Esophagus squamous epithelium (tissue), 5 donors: ENCODE measurements at places on chromosomes 5 and 9.

GRCh38 chr5:15037247-15037908 lies 165.8 kb upstream of the ANKH start:
- DNase-seq: no peak

GRCh38 chr5:65213921-65214525 lies 267.7 kb downstream of the ADAMTS6 start:
- DNase-seq: no peak

GRCh38 chr5:74063821-74064220 lies 437.8 kb downstream of the ARHGEF28 start:
- DNase-seq: no peak

DNA sequence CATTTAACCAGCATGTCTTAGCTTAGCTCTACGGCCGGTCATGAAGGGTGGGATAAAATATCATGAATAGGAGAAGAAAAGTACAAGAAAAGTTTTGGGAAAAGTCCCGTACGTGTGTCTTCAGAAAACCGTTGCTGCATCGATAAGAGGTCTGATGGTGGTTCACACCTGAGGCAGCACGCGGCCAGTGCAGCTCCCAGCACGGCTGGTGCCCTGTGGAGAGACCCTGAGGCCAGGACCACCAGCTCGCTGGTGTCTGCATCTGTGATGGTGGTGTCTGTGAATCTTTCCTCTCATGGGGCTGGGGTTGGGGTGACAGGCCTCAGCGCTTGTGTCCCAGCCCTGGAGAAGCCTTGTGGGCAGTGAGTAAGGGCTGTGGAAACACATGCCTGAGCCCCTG lies 148.9 kb upstream of the IRX4 start:
- no peak for DNase-seq

- DNase-seq: no peak
These were observed 18.5 kb upstream of the ERMP1 start for GRCh38 chr9:5851445-5851844.

GRCh38 chr9:13122756-13123369 lies 156.6 kb downstream of the MPDZ start:
- DNase-seq: no peak

- no peak for DNase-seq
These were observed 30.9 kb upstream of the ORM1 start for GRCh38 chr9:114291886-114292590.

GRCh38 chr9:75148561-75148960 lies 60.2 kb downstream of the OSTF1 start:
- DNase-seq: no peak

DNA sequence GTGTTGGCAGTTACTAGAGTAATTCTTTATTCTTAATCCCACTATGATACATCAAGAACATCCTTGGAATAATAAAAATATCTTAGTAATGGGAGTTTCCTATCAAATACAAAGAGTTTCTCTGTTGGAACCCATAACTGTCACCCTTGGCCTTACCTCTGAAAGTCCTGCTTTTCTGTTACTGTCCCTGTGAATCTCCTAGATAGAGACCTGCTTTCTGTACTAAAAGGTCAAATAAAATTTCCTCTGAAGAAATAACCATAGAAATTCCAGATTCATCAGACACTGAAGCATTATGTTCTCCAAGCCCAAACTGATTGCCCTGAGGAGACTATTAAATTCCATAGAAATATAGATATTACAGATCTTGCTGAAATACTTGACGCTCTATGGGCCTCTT lies 63.0 kb downstream of the KCNV2 start:
- DNase-seq: no peak

- DNase-seq: no peak
These were observed 46.4 kb upstream of the ZNF462 start for GRCh38 chr9:106816524-106816923.

DNA sequence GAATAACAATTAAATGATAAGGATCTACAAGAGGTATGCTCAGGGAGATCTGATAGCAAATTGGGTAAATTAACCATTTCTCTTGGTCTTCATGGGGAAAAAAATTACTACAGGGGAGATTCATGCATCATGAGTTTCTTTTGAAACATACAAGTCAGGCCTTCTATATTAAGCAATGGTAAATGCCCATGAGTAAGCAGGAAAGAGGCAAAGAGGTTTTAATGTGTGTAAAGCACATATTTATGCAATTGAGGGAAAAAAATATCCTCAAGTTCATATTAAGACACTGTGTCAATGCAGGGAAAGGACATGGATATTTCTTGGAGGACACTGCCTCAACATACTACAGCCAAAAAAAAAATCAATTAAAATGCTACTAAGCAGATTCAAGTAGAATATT lies 73.4 kb upstream of the NR4A3 start:
- DNase-seq: no peak

GRCh38 chr9:109399258-109399767 lies 78.5 kb upstream of the EPB41L4B start:
- DNase-seq: no peak

GRCh38 chr9:92138157-92138959 lies 23.1 kb upstream of the SPTLC1 start:
- DNase-seq: no peak

GRCh38 chr5:15731699-15732098 lies 231.7 kb downstream of the FBXL7 start:
- no peak for DNase-seq

DNA sequence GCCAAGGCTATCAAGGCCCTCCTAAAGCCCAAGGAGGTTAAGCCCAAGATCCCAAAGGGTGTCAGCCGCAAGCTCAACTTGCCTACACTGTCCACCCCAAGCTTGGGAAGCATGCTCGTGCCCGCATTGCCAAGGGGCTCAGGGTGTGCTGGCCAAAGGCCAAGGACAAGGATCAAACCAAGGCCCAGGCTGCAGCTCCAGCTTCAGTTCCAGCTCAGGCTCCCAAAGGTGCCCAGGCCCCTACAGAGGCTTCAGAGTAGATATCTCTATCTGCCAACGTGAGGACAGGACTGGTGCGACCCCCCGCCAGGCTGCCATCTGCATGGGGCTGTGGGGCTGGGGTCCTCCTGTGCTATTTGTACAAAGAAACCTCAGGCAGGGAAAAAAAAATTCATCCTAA lies 3.3 kb downstream of the HOMER1 start:
- DNase-seq: no peak

GRCh38 chr9:106286249-106286648 lies 576.7 kb upstream of the ZNF462 start:
- no peak for DNase-seq

- DNase-seq: no peak
These were observed 42.3 kb downstream of the JADE2 start for GRCh38 chr5:134567641-134568336.

- DNase-seq: no peak
These were observed 13.6 kb upstream of the MAPK9 start for GRCh38 chr5:180305481-180305880.

- no peak for DNase-seq
These were observed 4.2 kb upstream of the ENTPD8 start for GRCh38 chr9:137445275-137445807.

DNA sequence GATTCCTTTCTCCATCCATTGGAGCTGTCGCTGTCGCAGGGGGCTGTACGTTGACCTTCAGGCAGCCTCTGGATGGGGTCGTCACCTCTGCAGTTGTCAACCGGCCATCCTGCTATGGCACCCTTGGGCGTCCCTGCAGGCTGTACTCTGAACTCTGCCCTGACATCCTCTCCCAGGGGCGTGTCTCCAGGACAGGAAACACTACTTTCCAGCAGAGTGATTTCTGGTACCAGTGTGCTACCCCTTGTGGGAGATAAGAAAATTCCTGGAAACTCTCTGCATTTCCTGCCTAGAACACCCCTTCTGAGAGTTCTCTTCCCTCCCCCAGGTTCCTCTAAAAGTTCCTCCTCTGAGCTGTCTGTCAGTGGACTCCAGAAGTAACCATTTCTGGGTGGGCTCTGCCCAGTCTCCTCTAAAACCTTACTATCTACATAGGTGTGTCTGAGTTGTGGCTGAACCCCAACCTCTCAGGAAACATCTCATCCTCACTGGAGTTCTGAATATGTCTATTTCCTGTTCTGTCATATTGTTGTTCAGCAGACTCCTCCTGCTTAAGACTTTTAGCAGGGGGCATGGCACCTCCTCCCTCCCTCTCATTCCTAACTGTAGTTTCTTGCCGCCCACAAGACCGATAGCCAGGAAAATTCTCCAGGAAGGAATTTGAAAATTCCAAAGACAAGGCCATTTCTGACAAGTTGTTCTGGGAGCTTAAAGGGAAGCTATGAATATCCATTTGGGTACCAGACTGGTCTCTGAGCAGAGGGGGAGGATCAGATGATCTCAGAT lies 145.3 kb upstream of the RASEF start:
- DNase-seq: no peak

- no peak for DNase-seq
These were observed 24.2 kb downstream of the JADE2 start for GRCh38 chr5:134549714-134550113.

GRCh38 chr5:18553269-18553668 lies 919.0 kb downstream of the TAF11L14 start:
- no peak for DNase-seq

DNA sequence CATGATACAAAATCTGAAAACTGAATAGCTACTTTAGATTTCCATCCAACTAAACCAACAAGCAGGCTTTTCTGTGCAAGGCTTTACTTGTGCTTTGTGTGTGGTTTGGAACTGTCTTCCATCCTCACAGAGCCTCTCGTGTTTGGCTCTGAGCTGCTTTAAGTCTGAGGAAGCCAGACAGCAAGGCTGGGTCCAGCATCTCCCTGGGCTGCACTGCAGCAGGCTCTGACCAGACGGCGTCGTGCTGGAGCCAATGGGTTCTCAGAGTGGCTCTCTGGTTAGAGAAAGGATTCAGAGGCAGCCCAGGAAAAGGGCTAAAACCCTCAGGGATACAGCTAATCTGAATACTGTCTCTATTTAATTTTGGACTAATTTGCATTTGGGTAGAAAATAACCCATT lies 207.9 kb upstream of the EFNA5 start:
- no peak for DNase-seq

DNA sequence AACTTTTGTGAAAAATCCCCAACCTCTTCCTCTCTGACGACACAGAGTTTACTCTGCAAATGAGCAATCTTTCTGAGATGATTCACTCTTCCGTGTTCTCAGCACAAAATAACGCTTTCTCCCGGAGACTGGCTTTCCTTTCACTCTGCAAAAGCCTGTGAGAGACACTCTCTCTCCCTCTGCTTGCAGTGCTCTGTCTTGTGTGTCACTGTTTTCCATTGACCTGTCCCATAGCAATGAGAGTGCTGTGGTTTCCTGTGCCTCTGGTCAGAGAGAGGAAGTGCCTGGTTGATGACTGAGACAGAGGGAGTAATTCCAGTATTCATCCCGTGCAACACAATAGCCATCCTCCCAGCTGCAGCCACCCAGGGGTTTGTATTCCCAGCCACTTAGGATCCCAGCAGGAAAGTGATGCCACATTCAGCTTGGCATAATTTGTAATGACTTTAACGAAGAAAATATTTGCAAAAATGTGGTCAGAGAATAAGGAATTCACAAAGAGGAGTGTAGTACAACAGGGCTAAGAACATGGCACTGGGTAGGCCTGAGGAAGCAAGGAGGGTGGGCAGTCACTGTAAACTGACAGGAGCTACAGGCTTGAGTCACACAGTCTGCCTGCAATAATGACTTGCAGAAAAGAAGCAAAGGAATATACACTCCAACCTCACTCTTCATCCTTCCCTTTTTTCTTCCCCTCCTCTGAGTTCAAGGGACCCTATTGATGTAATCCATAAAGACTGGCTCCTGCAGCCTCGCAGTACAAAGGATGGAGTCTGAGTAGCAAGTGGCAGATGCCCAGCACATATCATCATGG lies 463.5 kb upstream of the RGMB start:
- no peak for DNase-seq

GRCh38 chr9:99531313-99531712 lies 290.4 kb upstream of the NR4A3 start:
- no peak for DNase-seq

GRCh38 chr5:59474324-59474723 lies 419.2 kb downstream of the PDE4D start:
- DNase-seq: no peak

GRCh38 chr5:66597183-66597757 lies 1.1 kb downstream of the MAST4 start:
- no peak for DNase-seq

DNA sequence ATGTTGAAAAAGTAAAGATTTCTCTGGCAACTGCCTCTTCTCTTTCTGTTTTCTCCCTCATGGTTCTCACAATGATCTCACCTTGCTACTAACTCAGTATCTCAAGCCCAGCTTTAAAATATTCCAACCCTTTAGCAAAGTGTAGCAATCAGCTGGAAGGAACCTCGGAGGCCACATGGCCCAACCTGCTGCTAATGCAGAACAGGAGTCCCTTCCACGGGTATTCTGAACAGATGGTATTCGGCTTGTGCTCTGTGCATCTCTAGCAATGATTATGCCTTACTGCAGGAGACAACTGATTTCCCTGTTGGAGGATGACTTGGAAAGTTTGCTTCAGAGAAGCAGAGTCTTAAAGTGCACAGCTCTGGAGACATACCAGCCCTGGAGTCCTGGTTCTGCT lies 151.8 kb upstream of the PPP1R2B start:
- DNase-seq: no peak

- DNase-seq: no peak
These were observed 53.0 kb downstream of the PSD2 start for GRCh38 chr5:139848508-139849100.

- no peak for DNase-seq
These were observed 3.1 kb upstream of the CATSPER3 start for GRCh38 chr5:134964359-134965270.

GRCh38 chr9:136521537-136521936 lies 24.3 kb downstream of the NOTCH1 start:
- DNase-seq: no peak

- no peak for DNase-seq
These were observed 460 bp downstream of the DMRTA1 start for GRCh38 chr9:22446950-22447617.

DNA sequence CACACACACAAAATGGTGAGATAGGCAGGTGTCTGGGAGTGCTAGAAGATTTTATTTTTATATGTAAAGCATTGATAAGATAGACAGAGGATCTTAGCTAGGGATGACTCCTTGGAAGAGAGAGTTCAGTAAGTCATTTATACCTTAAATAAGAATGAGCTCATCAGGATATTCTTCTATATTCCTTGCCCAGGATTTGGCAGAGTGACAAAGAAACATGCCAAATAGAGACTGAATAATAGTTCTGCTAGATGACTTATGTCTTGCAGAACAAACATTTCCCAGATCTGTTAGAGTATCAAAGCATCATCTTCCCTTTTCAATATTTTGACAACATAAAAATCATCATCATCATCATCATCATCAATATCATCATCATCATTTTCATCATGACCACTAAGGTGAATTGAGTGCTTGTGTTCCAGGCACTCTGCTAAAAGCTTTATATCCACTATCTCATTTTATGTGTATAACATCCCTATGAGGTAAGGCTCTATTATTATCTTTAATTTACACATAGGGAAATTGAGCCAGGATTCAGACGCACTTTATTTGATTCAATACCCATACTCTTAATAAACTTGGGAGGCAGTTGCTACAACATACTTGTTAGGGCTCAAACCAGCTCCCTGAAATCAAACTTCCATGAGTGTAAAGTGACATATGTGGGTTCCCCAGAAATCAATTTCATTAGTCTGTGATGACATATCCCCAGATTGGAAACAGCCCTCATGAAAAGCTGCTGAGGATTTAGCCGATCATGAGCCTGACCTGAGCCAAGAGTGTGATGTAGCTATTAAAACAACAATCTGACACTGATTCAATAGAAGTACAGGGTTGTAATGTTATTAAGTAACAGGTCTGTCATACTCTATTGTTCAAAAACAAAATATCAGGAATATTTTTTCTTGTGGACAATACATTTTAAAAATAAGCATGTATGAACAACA lies 176.3 kb upstream of the SEMA6A start:
- no peak for DNase-seq

GRCh38 chr5:151383011-151383410 lies 35.7 kb upstream of the SLC36A2 start:
- DNase-seq: no peak

- DNase-seq: no peak
These were observed 32.1 kb upstream of the PDCL start for GRCh38 chr9:122860319-122861142.
